ENCODE measurements at places on chromosomes 7 and 10.

GRCh38 chr7:16210171-16210570 is 211.2 kb downstream of the CRPPA start:
- no peak for DNase-seq

GRCh38 chr10:23110722-23111516 is 15.5 kb downstream of the MSRB2 start:
- no peak for DNase-seq

DNA sequence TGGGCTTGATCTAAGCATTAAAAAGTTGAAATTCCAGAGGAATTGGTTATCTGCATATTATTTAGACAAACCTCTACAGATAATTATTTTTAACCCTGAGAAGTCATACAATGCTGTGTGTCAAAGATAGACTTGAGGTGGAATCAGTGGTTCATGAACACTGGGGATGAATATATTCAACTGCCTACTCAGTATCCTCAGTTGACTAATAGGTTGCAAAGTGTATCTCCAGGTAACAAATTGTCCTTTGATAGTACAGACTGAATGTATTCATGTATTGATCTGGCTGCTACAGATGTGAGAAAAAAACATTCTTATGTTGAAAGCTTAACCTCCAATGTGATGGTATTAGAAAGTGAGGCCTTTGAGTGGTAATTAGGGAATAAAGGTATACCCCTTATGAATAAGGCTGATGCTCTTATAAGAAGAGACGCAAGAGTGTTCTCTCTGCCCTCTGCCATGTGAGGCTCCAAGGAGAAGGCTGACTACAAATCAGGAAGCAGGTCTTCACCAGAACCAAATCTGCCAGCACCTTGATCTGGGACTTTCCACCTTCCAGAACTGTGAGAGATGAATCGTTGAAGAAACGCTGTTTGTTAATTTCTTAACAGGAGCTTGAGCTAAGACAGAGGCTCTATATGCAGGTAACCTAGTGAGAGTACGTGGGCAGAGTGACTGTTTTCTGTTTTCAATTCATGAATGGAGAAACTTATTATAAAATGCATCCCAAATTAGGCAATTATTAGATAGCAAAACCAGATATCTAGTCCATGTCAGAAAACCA is 7.5 kb downstream of the MRPL32 start:
- no peak for DNase-seq

GRCh38 chr10:97575127-97575668 is 2.6 kb downstream of the ANKRD2 start:
- DNase-seq, result no peak

DNA sequence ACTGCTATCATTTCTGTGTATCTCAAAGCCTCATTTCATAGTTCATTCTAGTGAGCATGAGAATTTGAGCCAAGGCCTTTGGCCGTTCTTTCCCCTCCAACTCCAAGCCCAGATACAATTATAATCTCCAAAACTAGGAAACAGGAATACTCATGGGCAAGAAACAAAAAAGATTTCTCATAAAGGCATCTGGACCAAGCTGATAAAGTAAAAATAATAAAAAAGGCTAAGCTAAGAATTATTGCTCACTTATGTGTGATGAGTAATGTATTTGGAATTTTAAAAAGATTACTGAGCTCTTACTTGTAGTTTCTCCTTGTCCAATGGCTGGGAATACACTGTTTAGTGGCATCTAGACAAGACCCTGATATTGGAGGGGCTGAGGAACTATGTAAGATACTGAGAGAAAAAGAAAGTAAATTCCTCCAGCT is 196.4 kb upstream of the POM121L12 start:
- DNase-seq, result no peak

DNA sequence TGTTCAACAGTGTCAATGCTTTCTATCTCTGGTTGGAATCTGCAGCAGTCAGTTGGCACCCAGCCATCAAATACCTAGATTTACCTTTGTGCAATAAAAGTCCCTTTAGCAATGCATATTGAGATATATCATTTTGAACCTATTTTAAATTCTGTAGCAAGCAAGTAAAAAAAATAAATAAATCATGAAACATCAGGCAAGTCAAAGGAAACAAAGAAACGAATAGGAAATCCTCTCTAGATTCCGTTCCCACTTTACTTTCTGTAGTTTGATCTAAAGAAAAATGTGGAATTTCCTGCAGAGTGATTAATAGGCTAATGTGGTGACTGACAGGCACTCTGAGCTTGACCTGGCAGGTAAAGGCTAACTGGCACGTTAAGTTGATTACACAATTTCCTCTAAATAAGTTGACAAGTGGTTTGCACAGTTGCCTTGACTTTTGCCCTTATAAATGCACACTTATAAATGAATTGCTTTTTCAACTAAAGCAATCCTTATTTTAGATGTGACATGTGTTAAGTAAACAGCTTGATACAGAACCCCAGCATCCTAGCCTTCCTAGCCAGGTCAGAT is 208.1 kb upstream of the TCF7L2 start:
- no peak for DNase-seq

GRCh38 chr10:30510184-30510931 is 76.4 kb downstream of the MAP3K8 start:
- no peak for DNase-seq

- no peak for DNase-seq
Observed at GRCh38 chr7:33674804-33675411, 230.4 kb upstream of the BMPER start.

- no peak for DNase-seq
Observed at GRCh38 chr7:131285556-131285955, 42.1 kb upstream of the MKLN1 start.

GRCh38 chr10:47369251-47369894 is 14.7 kb downstream of the ZNF488 start:
- no peak for DNase-seq

DNA sequence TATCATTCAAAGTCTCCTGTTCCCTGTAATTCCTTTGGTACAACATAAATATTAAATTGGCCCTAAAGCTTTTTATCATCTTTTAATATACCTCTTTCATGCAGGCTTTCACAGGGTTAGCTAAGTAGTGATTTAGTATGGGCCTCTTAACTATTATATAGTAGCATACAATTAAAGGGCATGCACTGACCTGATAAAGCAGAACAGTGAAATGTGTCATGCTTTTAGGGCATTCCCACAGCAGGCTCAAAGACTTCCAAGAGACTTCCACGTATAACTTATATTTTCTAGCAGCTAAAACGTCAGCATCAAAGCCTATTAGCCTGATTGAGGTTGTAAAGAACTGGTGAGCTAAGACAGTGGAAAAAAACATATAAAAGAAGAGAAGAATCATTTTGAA is 35.3 kb downstream of the SAMD8 start:
- no peak for DNase-seq

GRCh38 chr7:117715784-117716445 is 157.3 kb downstream of the CTTNBP2 start:
- DNase-seq, result peak; percentile 77

GRCh38 chr10:6114805-6115341 is 26.0 kb downstream of the RBM17 start:
- peak; percentile 79 for DNase-seq

DNA sequence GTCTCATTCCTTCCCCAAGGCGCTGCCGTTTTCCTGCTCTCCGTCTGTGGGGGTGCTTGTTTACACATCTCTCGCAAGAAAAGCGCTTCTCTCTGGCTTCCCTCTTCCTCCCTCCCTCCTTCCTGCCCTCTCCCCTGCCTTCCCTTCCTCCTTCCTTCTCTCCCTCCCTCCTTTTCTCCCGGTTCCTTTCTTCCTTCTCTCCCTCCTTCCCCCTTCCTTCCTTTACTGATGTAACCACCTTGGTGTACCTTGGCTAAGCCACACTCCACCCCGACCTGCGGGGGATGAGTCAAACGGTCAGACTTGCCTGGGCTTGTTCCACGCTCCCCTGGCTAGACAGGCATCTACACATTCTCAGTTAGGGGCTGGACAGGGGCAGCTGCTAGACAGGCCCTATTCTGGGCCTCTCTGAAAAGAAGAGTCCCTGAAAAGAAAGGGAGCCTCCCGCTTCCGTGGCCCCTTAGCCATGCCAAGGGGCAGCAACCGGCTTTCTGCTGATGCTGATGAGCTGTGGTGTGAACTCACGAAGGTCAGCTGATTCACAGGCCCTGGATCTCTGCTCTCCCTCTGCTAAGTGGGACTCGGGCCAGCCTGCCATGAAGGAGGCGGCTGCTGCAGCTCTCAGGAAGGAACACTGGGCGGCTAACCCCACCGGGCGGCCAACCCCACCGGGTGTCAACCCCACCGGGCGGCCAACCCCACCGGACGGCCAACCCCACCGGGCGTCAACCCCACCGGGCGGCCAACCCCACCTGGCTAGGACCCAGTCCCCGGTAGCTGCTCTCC is 216.8 kb downstream of the TCERG1L start:
- DNase-seq, result no peak

DNA sequence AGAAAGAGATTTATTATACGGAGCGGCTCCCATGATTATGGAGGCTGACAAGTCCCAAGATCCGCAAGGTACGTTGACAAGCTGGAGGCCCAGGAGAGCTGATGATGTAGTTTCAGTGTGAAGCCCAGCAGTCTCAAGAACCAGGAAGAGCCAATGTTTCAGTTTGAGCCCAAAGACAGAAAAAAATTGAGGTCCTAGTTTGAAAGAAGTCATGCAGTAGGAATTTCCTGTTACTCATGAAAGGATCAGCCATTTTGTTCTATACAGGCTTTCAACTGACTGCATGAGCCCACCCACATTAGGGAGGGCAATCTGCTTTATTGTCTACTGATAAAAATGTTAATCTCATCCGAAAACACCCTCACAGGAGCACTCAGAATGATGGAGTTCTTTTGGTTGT is 51.5 kb downstream of the CCDC71L start:
- DNase-seq, result no peak

GRCh38 chr7:87426160-87426559 is 49.3 kb downstream of the ABCB4 start:
- no peak for DNase-seq

GRCh38 chr10:27625452-27626211 is 120.0 kb downstream of the MKX start:
- no peak for DNase-seq

- no peak for DNase-seq
Observed at GRCh38 chr10:123575105-123575504, 91.0 kb upstream of the GPR26 start.

DNA sequence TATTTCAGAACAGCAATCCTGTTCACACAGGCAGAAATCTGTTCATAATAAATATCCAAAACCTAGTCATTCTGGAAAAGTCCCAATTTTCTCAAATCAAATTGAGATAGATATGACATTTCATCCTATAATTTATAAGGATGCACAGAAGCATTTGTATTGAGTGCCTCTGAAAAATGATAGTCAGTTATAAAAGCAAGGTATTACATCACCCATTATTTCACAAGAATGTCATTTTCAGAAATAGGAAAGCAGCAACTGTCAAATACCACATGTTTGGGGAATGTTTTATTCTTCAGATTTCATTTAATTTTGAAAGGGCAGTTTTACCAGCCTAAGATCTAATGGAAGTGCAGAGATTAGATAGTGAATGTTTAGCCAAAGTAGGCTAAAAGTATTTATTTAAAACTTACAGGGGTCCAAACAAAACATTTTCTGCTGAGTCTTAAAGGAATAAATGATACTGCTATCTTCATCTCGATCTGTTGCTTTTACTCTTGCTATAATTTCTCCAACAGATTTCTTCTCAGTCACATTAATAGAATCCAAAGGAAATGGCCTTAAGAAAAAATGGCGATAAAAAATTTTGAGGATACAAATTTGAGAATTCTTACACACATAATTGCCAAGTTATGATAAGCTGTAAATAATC is 185.8 kb downstream of the HGF start:
- DNase-seq, result no peak

DNA sequence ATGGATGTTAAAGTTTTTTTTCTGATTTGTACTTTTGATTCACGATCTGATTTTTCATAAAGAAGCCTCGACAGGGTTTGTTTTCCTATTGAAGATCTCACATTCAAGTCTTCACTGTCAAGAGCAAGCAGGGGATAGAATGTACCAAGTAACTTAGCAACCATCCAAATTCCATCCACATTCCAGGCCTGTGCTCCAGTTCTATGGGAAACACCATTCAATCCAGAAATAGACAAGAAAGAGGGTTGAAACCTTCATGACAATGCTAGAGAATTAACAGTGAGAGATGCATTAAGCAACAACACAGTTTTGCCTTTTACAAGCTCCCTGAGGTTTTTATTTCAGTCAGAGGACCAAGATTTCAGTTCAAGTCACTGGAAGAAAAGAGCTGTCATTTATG is 300.2 kb downstream of the NEBL start:
- no peak for DNase-seq

DNA sequence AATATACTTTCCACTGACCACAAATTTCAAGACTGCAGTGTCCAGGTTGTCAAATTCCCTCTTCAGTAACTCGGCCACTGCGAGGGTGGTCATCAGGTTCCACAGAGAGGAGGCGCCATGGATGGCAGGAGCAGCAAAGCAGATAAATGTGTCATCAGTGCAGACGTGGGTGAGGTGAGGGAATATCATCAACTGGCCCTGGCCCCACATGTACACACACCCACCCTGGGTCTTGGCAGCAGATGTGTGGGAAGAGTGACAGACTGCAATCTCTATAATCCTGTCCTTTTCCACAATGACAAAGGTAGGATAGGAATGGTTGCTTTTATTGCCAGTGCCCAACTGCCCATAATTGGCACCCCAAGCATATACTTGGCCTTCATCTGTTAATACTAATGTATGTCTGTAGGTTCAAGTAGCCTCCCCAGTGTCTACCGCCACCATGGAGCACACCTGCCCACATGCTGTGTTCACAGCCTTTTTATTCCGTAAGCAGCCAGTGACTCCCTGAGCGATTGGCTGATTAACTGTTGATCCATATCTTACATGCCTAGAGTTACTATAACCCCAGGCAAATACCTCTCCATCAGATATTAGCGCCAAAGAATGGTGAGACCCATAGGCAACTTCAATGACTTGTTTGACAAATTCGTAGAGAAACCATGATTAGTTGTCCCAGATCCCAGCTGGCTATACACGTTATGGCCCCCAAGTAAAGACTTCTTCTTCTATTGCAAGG is 16.3 kb upstream of the LIPM start:
- DNase-seq, result no peak

DNA sequence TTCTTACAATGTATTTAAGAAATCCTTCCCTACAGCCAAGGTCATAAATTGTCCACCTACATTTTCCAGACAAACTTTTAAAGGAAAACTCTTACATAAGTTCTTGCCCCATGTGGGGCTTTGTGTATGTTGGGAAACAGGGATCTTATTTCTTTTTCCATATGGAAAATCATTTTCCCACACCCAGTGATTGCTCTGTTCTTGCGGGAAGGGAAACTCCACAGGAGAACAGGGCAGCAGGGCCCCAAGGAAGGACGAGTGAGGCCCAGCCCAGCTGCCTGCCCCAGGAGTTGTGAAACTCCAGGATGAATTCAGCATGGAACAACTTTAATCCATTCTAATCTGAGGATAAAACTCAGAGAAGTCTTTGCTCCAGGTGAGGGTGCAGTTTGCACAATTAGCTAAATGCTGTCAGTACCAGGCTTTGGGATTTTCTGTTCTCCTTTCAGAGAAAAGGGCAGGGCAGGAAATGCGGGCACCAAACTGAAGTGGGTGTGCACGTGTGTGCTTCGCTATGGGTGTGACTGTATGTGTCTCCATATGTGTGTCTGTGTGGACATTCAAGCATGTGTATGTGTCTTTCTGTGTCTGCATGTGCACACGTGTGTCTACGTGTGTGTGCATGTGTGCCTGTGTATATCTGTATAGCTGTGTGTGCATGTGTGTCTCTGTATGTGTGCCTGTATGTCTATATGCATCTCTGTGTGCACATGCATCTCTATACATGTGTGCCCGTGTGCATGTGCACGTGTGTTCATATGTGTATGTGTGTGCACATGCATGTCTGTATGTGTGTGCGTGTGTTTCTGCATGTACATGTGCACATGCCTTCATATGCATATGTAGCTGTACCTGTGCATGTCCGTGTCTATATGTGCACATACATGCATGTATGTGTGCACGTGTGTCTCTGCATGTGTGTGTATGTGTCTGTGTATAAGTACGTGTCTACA is 102.0 kb upstream of the FAM20C start:
- no peak for DNase-seq

Measured in putamen (tissue), 1 donor.